ENCODE measurements at places on chromosomes 4 and X.

DNA sequence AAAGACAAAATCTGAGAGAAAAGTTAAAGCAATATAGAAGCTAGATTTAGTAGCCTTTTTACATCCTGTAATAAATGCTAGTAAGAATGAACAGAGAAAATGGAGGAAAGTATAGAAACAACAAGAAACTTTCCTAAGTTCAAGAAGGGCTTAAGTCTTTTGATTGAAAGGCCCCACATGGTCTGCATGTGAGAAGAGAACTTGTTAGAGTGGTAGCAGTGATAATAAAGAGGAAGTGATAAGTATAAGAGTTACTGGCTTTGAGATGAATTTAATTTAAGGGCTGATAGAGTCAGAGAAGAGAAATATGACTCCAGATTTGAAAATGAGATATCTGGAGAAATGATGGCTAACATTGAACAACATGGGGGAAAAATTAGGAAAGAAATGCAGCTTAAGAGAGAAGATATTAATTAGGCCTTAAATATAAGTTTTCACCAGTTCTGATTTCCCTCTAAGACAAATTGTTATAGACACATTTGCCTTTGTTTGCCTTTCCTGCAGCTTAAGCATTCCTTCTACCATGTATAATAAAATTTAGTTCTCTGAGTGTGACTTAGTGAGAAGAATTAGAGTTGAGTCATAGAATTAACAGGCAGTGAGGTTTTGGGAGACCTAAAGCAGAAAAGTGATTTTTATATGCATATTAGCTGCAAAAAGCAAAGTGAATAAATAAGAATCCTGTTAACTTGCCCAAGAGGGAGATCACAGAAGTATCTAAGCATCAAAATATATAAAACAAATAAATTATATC is 18.4 kb downstream of the ZFX start:
- DNase-seq: peak; percentile 36

DNA sequence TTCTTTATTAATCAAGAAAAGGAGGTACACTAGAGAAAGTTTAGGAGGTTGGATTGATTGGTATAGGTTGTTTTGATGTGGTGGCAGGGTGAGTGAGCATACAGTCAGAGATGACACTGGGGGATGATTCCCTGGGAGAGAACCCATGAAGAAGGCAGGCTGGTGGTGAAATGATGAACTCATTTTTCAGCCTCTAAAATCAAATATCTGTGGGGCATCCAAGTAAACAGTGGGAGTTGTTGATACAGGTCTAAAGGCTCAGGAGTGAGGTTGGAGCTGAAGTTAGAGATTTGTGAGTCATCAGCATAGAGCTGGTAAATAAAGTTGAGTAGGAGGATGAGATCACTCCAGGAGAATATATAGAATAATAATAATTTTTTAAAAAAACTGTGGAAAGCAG is 10.0 kb upstream of the AP1S2 start:
- DNase-seq: peak; percentile 49

- no peak for DNase-seq
Observed at GRCh38 chr4:15878011-15878410, 60.5 kb downstream of the FGFBP1 start.

- no peak for DNase-seq
Observed at GRCh38 chrX:2159393-2159792, 341.4 kb downstream of the DHRSX start.

- DNase-seq: no peak
Observed at GRCh38 chr4:10736895-10737294, 52.3 kb upstream of the CLNK start.

DNA sequence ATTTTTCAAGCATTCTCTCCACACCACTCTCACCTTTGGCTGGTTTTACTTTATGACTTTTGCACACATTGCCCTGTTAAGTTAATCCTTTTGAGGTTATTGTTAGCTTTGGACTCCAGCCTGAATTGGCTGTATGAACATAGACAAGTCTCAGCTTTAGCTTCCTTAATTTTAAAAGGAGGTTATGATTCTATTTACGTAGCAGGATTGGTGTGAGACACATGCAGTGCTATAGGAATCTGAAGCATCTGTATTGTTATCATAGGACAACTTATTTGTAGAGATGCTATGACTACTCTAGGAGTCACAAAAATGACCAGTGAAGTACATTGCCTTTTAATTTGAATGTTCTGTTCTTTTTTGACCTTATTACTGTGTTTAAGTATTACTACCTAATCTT is 15.7 kb downstream of the PGAM4 start:
- no peak for DNase-seq

DNA sequence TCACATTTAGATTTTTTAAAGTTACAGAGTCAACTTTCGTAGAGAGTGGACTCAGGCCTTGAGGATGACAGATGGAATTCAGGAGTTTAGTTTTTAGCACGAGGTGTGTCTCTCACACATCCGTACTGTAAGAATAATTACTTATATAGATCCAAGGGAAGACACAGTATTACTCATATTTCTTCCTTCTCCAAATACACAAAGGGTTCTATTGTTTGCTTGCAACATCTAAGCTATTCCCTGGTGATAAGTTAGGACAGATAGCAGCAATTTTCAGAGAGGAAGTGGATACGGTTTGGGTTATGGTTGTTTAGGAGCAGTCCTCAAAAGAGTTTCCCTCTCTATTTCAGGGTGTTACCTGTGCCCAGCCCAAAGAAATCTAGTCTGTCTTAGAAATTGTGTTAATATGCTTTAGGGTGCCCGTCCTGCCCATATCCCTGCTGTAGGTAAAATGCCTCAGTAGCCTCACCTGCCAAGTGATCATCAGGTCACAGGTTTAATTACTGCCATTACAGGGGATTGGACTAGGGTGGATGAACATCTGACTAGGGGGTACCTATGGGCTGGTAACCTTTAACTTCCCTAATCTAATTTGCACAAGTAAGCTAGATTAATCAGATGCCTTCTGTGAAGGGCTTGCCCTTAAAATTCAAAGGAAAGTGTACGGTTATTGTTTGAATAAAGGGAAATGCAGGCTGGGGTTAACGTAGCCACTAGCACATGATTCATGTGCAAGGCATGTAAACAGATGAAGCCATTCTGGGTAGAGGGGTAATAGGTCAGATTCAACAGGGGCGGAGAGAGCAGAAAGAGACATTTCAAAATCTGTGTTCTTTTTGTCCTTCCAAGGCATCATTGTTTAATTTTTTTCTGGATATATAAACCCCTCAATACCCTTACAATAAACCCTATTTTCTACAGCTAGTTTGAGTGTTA is 8.7 kb upstream of the PPP3CA start:
- peak; percentile 90 for DNase-seq

DNA sequence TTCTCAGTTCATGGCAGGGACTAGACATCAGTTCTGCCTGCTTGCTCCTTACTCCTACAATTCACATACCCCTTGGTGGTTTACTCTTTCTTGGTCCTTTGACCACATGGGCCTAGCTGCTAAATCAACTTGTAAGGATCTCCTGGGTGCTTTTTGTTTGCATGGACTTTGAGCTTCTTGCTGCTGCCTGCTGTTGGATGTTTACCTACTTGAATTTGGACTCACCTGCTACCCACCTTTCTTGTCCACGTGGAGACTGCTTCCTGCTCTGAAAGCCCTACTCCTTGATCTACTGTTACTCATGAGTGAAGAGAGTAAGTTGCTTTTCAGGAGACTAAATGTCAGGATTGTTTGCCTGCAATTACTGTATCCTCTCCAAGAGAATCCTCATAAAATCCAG is 15.2 kb upstream of the ARHGAP24 start:
- DNase-seq: no peak

- peak; percentile 82 for DNase-seq
Observed at GRCh38 chrX:112211459-112211858, 128.9 kb upstream of the TRPC5 start.

- peak; percentile 61 for DNase-seq
Observed at GRCh38 chrX:53288189-53288588, 6.8 kb upstream of the IQSEC2 start.

- peak; percentile 76 for DNase-seq
Observed at GRCh38 chrX:103464774-103465117, 54.5 kb downstream of the RAB40A start.
